ENCODE measurements at places on chromosomes 1 and 21. TPM values are rescaled to one million over a fixed set of nuclear protein-coding genes. Genes with fewer than 3 reads are reported as not detected.

GRCh38 chr1:173222149-173223030 is 15.3 kb upstream of the TNFSF4 start:
- no peak overlapping the region for H3K27ac ChIP-seq
- H3K4me3 ChIP-seq, result no peak overlapping the region
- H3K36me3 ChIP-seq, result no peaks in the 10 kb centered on the region

DNA sequence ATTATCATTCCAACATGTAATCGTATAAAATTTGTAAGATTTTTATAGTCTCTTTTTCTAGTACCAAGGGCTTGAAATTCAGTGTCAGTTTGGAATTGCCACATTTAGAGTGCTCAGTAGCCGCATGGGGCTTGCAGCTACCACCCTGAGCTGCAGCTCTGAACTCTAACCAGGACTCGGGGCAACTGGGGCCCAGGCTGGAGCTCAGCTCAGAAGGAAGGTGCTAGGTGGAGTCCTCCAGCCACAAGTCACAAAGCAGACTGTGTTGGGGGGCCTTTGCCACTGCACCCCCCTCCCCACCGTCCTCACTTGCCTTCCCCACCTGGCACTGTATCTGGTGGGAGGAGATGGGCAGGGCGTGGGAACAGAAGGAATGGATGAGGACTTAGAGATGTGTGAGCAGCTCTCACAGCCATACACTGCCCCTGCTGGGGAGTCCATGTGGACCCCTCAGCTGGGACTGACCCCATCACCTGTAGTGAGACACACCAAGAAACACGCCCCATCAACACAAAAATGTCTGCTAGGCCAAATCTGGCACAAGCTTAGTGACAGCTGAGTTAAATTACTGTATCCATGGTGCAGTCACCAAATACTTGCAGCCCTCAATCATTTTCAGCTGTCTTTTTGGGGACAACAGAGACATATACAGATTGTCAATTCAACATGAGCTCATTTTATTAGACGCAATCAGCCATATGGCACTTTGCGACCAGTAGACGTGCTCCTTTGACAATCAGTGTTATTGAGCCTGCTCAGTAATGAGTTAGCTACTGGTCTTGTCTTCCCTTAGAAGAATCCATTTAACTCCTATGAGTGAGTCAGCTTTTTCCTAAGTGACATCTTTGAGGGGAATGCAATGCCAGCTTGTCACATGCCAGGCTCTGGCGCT is 241.7 kb upstream of the RAB4A start:
- no peaks in the 10 kb centered on the region for H3K36me3 ChIP-seq
- DNase-seq, result no peak
- H3K4me1 ChIP-seq, result peaks cover 18% of the 10 kb centered on the region
- H3K4me3 ChIP-seq, result no peak overlapping the region

DNA sequence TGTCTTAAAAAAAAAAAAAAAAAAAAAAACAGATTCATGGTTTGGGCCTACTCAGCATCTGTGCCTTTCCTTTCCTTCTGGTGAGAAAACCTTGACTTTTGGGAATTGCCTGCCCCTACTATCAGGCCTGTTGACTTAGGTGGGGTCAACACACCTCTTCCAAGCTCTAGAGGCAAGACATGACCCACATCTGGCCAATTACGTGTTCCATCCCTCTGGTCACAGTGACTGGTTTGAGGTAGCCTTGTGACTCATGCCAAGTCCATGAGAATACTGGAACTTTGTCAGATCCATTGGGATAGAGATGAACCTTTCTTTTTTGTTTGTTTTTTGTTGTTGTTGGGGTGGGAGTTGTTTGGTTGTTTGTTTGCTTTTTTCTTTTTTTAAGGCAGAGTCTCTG is 37.3 kb upstream of the KHDRBS1 start:
- no peak overlapping the region for H3K4me3 ChIP-seq
- no peaks in the 10 kb centered on the region for H3K36me3 ChIP-seq
- no peak overlapping the region for H3K27ac ChIP-seq
- no peaks in the 10 kb centered on the region for H3K27me3 ChIP-seq
- DNase-seq, result no peak
- no peaks in the 10 kb centered on the region for H3K4me1 ChIP-seq

- no peak overlapping the region for H3K27ac ChIP-seq
Observed at GRCh38 chr1:12051361-12051760, 11.7 kb upstream of the TNFRSF8 start.

DNA sequence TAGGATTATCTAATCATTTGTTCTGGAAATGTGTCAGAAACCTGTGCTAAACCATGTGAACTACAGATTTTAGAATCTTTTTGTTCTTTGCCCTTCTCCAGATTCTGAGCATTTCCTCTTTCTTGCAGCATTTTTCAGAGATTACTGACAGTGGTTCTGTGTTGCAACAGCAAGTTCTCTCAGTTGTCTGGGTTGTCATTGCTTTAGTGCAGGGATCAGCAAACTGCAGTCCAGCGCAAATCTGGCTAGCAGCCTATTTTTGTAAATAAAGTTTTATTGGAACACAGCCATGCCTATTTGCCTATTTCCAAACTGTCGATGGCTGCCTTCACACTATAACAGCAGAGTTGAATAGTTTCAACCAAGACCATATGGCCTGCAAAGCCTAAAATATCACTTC is 66.3 kb upstream of the LRRC8D start:
- no peak overlapping the region for H3K4me3 ChIP-seq
- no peaks in the 10 kb centered on the region for H3K36me3 ChIP-seq
- no peaks in the 10 kb centered on the region for H3K27me3 ChIP-seq
- no peak for DNase-seq

DNA sequence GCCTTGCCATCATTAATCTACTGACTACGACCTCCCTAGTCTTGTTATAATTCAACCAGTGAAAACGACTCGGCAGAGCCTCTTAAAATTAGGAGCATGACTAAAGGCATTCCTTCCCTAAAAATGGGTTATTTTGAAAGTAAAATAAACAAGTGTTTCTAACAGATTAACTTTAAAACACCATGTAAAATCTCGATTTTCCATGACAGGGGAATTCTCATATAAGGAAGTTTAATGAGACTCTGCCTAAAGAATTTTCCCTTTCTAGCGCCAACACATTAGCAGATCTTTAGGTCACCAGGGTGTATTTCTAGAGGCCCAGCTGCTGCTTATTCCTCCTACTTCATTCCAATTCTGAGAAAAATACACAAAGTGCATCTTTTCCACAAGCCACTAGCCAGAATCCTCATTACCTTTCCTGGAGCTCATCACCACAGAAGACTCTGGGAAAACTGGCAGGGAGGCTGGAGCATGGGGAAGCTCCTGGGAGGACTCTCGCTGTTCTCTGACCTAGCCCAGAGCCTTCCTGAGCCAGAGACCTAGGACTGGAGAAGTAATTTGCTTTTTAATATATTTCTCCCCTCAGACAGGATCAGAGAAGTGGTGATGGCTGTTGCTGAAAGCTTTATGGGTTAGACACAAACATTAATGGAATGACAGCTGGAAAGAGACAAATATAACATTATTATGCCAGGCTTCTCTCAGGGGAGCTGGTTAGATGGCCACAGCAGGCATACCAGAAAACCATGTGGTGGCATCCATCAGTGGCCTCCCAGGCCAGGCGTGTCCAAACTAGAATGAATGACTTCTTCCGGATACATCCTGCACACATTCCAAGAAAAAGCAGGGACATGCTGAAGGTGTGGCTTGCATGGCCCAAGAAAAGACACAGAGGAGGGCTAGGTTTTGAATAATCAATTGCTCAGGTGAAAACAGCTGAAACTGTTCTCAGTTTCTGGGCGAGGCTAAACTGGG is 63.6 kb upstream of the CTTNBP2NL start:
- DNase-seq, result no peak
- no peaks in the 10 kb centered on the region for H3K36me3 ChIP-seq
- H3K27ac ChIP-seq, result no peak overlapping the region
- no peak overlapping the region for H3K4me3 ChIP-seq

GRCh38 chr1:169259816-169260215 is 107.8 kb downstream of the NME7 start:
- H3K4me3 ChIP-seq, result no peak overlapping the region
- no peaks in the 10 kb centered on the region for H3K4me1 ChIP-seq
- no peaks in the 10 kb centered on the region for H3K27me3 ChIP-seq
- DNase-seq, result no peak
- peaks cover 9% of the 10 kb centered on the region for H3K36me3 ChIP-seq

- no peak for DNase-seq
- H3K4me1 ChIP-seq, result no peaks in the 10 kb centered on the region
- H3K36me3 ChIP-seq, result peaks cover 3% of the 10 kb centered on the region
- no peak overlapping the region for H3K4me3 ChIP-seq
Observed at GRCh38 chr1:185074307-185074706, 28.9 kb downstream of the RNF2 start.

DNA sequence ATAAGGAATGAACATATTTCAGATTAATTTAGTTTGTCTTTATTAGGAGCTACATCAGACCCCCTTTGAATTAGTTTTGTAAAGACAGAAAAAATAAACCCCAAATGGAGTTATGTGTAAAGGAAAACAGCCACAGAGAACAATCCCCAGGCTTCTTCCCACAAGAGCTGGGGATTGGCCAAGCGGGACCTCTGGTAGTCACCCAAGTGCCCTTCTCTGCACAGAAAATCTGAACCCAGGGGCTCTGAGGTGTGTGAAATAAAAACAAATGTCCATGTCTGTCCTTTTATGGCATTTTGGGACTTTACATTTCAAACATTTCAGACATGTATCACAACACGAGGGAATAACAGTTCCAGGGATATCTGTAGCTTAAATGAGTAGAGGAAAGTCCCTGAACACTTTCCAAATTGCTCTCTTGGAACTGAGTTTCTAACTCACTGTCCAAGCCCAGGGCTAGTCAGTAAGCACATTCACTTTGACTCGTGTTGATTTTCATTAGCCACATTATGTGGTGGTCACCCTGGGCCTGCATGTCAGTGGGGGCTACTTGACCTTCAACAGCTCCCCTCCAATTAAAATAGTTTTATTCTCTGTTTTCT is 22.5 kb downstream of the DPT start:
- no peaks in the 10 kb centered on the region for H3K36me3 ChIP-seq
- DNase-seq, result no peak
- no peaks in the 10 kb centered on the region for H3K27me3 ChIP-seq
- H3K27ac ChIP-seq, result no peak overlapping the region
- H3K4me3 ChIP-seq, result no peak overlapping the region
- H3K4me1 ChIP-seq, result peaks cover 7% of the 10 kb centered on the region

DNA sequence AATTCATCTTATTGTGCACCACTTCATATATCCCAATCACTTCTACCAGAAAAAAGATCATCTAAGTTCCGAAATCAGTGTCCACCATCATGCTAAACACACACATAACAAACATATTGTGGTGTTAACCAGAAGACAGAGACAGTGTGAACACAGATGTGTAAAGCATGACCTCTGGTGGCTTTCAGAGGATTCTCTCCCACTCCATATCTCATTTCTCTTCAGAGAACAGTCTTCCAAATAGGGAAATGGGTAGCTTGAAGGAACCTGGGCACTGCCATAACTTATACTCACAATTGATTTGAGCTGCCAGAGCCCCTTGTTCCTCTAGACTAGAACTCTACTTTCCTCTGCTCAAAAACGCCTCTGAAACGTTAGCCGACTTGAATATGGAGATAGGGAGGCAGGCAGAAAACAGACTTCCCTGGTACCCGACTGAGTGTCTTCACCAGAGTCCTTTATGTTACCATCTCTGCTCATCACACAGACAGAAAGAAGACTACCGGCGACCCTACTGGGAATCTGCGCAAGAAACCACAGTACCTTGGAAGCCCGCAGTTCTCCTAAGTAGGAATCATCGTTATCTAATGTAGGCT is 1.8 kb upstream of the ELAPOR1 start:
- H3K36me3 ChIP-seq, result no peaks in the 10 kb centered on the region
- H3K4me1 ChIP-seq, result 0 out of 2 replicates have a peak, but pooled peaks cover 4% of the 10 kb centered on the region
- peak overlapping the region; percentile 37 for H3K4me3 ChIP-seq

- no peaks in the 10 kb centered on the region for H3K36me3 ChIP-seq
- no peak overlapping the region for H3K4me3 ChIP-seq
- H3K27ac ChIP-seq, result no peak overlapping the region
- no peaks in the 10 kb centered on the region for H3K4me1 ChIP-seq
- H3K27me3 ChIP-seq, result no peaks in the 10 kb centered on the region
Observed at GRCh38 chr1:192303029-192303428, 13.8 kb upstream of the RGS21 start.

GRCh38 chr1:17239420-17239819 is 9.5 kb upstream of the PADI3 start:
- peak; percentile 87 for DNase-seq
- H3K4me1 ChIP-seq, result peaks cover 4% of the 10 kb centered on the region
- no peaks in the 10 kb centered on the region for H3K27me3 ChIP-seq
- H3K27ac ChIP-seq, result no peak overlapping the region
- no peaks in the 10 kb centered on the region for H3K36me3 ChIP-seq
- H3K4me3 ChIP-seq, result no peak overlapping the region

DNA sequence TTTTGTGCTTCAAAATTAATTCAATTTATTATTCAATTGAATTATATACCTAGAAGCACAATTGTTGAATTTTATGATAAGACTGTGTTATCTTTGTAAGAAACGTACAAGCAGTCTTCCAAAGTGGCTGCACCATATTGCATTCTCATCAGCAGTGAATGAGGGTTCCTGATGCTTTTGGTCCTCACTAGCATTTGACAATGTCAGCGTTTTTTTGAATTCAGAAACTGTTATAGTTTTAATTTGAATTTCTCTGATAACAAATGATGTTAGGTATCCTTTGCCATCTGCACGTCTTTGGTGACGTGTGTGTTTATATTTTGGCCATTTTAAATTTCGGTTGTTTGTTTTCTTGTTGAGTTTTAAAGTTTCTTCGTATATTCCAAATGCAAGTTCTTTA is 553.0 kb upstream of the ZP4 start:
- H3K4me3 ChIP-seq, result no peak overlapping the region
- H3K36me3 ChIP-seq, result no peaks in the 10 kb centered on the region
- DNase-seq, result no peak
- no peaks in the 10 kb centered on the region for H3K27me3 ChIP-seq

GRCh38 chr1:62433861-62434617 is 2.8 kb upstream of the USP1 start:
- DNase-seq, result no peak
- H3K4me1 ChIP-seq, result peaks cover 13% of the 10 kb centered on the region
- H3K36me3 ChIP-seq, result no peaks in the 10 kb centered on the region
- H3K27ac ChIP-seq, result no peak overlapping the region
- H3K4me3 ChIP-seq, result no peak overlapping the region

DNA sequence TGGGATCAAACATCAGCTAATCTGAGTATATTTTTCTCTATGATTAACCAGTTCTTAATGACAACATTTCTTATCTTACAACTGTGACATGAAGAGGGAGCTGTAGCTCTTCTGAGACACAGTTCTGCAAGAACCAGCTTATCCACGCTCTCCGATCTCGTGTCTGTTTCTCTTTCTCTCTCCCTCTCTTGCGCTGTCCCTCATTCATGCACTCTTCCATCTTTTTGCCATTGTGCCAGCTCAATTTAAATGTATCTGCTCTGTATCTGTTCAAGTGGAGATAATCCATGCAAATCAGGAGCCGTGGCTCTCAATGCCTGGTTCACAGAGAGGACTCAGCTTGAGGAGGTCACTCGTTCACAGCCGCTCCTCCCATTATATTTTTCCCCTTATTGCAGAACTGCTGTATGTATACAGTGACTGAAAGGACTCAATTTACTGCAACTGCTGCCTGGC is 494.7 kb upstream of the ADGRL2 start:
- H3K4me3 ChIP-seq, result peak overlapping the region; percentile 62
- peak overlapping the region; percentile 92 for H3K27ac ChIP-seq
- DNase-seq, result peak; percentile 60
- H3K4me1 ChIP-seq, result peaks cover 13% of the 10 kb centered on the region
- H3K36me3 ChIP-seq, result no peaks in the 10 kb centered on the region

The GABRD gene
- polyA plus RNA-seq, result 0.10 TPM

The CNR2 gene
- polyA plus RNA-seq, result not detected

The CD1E gene
- polyA plus RNA-seq, result not detected

The PPIAL4G gene
- polyA plus RNA-seq, result not detected

Data from SK-N-SH (cell line).